Retinal pigment epithelial cell (primary cell): ENCODE measurements at places on chromosomes 2 and 18.

DNA sequence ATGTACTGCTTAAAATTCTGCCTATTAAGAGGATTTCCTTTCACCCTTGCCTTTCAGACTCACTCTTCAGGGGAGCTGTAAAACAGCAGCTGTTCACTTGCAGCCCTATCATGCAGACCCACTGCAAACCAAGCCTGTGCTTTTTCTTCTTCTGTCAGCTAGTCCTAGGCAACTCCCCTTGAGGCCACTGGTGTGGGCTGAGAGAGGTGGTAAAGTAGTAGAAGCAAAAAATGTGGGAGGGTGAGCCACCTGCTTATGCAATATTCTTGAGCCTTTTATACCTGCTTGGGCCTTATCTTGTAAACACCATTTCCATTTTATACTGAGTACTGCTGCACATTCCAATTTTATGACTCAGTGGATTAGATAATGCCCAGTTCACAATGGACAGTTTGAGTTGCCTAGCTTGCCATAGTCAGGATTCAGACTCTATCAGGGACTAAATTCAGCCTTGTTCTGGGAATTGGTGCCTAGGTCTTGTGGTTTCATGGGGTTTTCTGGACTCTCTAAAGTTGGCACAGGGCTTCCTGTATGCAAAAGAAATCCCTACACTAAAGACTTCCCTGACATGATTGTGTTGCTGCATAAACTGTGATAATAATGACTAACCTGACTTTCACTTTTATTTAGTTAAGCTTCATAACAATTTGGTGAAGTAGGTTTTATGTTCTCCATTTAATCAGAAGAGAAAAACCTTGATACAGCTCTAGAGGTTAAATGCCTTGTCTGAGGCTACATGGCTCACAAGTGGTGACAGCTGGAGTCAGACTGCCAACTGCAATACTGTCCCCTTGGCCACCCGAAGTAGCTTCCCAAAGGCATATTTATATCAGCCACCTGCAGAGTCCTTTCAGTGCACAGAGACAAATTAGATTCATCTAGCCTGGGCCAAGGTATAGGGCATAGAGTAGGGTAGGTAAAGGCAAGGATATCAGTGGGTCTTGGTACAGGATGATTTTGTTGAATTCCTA lies 47.4 kb upstream of the KDM3A start:
- DNase-seq, result peak; percentile 74

- DNase-seq, result no peak
These were observed 68.4 kb downstream of the ID2 start for GRCh38 chr2:8750221-8750620.

- no peak for DNase-seq
These were observed 27.4 kb downstream of the NR4A2 start for GRCh38 chr2:156305121-156305520.

GRCh38 chr2:47002480-47003381 lies 87.1 kb upstream of the MCFD2 start:
- no peak for DNase-seq

DNA sequence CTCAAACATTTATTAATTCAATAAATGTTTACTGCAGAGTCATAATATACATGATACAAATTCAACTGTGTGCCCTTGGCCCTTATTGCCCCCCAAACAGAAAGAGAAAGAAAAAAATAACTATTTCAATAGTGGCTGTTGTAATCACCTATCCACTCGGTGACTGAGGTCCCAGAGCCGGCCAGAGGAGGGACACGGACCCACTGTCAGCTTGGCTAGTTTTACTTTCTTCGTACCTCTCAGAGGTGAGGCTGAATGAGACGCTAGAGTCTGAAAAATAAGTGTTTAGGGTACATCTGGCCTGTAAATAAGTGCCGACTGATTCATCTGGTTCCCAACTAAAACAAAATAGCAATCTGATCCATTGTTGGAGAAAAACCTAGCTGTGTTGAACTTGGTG lies 31.3 kb upstream of the FZD7 start:
- DNase-seq, result no peak

DNA sequence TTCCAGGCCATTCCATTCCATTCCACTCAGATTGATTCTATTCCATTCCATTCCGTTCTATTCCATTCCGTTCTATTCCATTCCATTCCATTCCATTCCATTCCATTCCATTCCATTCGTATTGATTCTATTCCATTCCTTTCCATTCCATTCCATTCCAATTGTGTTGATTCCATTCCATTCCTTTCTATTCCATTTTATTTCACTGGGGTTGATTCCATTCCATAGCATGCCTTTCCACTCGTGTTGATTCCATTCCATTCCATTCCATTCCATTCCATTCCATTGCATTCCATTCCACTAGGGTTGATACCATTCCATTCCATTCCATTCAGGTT lies 1142.3 kb downstream of the RPIA start:
- DNase-seq, result no peak

- no peak for DNase-seq
These were observed 704 bp downstream of the ANKRD53 start for GRCh38 chr2:70979180-70979488.

DNA sequence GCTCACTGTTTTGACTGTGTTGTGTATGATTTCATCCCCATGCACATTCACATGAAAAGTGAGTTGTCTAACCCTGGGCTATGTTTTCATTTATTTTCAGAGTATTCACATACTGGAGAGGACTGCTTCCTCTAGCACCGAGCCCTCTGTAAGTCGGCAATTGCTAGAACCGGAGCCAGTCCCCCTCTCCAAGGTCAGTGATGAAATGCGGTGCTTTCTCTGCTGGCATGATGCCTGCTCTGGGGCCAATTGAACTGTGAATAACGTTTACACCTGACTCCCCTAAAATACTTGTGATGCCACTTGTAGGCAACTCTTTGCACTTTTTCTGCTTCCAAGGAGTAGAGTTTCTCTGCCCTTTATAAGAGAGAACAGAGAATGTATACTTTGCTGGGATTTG lies 126.9 kb downstream of the PRKRA start:
- DNase-seq, result no peak

DNA sequence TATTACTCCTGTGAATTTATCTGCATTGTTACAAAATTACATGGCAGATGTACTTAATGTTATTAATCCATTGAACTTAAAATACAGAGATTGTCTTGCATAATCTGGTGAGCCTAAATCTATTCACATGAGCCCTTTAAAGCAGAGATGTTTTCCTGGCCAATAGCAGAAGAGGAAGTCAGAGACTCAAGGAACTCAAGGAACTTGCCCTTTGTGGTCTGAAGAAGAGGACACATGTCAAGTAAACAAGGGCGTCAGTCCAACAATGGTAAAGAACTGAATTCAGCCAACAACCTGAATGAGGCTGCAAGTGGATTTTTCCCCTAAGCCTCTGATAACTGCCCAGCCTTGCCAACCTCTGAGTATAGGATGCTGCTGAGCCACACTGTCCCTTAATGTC lies 356.3 kb upstream of the PKDCC start:
- no peak for DNase-seq

DNA sequence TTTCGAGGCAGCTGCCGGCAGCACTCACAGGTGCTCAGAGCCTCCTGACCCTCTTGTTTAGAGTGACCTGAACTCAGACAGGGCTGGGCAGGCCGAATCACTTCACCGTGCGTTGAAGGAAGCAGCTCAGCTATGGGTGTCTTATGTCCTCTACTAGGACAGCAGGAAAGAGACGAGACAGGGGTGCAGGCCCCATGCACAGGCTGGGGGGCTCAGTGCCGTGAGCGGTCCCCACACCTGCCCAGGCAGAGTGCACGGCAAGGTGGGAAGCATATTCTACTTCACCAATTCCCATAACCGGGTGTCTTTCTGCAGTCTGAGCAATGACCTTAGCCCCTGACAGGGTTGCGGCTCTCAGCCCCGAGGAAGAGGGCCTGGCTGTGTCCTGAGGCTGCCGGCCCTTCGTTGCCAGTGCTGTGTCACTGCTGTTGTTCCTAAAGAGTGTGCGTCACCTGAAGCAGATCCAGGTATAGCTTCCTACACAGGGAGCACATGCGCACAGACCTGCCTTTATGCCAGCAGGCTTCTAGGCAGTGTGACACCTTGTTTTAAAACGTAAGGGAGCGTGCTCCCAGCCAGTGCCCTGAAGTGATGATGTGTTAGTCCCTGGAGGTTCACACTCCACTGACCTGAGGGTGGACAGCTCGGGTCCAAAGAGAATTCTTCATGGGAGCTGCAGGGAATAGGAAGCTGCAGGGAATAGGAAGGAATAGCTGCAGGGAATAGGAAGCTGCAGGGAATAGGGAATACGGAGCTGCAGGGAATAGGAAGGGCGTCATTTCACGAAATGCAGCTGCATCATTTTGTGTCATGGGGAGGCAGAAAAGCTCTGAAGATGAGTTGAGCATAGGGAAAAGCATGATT lies 207.9 kb upstream of the SALL3 start:
- DNase-seq, result no peak

DNA sequence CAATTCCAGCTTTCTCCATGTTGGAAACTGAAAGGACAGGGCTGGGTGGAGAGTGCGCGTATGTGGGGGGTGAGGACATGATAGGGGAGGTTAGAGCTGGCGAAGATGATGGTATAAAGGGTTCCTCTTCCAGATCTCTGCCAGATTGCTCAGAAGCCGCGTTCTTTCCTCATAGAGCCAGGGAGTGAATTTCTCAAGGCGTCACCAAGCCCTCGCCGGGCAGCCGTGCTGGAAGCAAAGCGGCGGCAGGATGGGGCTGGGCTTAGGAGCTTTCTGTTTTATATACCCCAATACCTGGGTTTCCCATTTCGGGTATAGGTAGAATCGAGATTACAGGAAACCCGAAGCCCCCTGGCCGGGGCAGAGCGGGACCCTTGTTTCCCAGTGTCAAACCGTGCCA lies 43.8 kb downstream of the DDX18 start:
- DNase-seq, result no peak

DNA sequence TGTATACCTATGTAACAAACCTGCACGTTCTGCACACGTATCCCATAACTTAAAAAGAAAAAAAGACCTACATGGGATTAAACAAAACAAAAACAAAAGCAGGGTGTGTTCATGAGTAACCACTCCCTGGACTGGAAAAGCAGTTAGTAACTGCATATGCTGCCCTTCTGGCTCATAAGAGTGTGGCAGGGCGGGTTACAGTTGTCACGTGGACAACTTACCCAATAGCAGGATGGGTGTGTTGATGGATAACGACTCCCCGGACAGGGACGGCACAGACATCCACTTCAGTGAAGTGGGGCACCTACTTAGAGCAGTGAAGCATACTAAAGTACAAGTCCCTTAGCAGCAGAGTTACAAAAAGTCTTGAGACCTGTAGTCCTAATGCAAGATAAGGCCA lies 136.7 kb downstream of the CCBE1 start:
- DNase-seq, result no peak

DNA sequence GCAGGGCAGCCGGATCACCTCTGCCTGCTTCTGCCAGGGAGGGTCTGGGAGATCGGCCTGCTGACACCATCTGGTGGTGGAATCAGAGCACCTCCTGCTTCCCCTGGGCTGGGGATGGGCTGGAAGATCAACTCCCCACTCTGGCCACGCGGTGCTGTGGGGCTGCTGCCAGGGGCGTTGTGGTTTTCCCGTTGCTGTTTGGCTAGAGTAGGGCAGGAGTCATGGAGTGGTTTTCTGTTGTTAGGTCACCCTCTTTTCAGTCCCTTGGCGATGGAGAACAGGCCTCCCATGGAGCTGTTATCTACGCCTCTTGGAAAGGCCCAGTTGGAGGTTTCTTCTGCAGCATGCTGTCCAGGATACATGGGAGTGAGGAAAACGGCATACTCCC lies 15.2 kb downstream of the BCL2L11 start:
- no peak for DNase-seq

DNA sequence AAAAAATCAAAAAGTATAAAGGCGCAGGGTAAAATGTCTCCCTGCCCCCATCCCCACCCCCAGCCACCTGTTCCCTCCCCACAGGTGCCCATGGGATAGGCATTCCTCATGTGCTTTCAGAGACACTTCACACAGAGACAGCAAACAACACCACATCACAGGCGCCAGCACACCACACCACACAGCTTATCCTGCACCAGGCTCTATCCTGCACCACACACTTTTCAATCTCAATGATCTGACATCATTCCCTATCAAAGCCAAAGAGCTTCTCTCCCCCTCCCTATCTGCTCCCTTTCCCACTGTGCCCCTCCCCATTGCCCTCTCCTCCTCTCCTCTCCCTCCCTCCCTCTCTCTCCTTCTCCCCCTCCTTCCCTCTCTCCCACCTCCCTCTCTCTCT lies 15.5 kb downstream of the FAM178B start:
- no peak for DNase-seq

- DNase-seq, result no peak
These were observed 19.1 kb downstream of the FHL2 start for GRCh38 chr2:105379741-105380186.

GRCh38 chr2:152047824-152048471 lies 50.9 kb downstream of the CACNB4 start:
- DNase-seq, result no peak

DNA sequence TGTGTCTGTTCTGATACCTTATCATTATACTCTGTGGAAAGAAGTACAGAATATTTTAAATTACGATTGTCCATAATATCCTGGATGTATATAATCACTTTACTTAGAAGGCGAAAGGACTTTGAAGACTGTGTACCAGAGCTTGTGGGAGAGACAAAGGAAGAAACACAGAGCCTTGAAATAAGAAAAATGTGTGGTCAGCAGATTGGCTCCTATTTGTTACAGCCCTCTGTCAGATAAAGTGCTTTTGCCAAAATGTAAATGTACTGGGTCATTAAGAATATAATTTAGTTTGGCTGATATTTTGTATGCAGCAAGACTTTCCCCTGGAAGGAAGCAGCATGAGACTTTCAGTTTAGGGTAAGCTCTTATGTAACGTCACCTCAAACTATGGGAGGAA lies 443.1 kb downstream of the CCDC85A start:
- no peak for DNase-seq

DNA sequence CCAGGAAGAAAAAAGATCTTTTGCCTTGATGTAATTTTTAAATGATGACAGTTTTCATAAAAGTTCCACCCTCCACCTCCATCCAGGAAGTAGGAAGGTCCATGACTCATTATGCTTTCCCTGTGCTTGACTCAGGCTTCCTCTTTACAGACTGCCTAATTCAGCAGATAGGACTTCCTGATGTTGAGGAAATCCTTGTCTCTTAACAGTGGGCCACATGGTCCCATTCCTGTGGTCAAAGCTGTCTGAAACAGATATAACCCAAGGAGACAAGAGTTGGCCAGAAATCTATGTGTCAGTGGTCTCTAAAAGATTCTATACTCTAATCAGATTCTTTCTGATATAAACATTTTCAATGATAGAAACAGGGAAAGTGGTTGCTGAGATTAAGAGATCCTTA lies 119.1 kb downstream of the BAZ2B start:
- peak; percentile 40 for DNase-seq
